ENCODE measurements at places on chromosomes 4 and X.
A peak's percentile ranks its signal among the peaks of the same experiment; 100 is the strongest.

DNA sequence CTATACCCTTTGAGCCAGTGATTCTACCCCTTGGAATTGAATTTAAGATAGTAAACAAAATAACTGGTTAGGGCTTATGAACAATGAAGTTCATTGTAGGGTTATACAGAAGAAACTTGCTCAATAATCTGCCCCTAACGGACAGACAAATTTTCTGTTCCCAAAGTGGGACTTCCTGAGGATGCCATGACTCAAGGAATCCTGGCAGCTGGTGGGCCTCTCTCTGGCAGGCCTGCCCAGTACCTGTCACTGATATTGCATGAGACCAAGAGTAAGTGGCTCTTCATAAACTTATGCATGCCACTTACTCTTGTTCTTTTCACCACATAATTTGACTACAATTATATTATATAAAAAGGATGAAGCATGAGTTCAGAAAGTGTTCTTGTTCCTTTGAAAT, 41.5 kb downstream of the GPRIN3 start:
- no peak for DNase-seq

DNA sequence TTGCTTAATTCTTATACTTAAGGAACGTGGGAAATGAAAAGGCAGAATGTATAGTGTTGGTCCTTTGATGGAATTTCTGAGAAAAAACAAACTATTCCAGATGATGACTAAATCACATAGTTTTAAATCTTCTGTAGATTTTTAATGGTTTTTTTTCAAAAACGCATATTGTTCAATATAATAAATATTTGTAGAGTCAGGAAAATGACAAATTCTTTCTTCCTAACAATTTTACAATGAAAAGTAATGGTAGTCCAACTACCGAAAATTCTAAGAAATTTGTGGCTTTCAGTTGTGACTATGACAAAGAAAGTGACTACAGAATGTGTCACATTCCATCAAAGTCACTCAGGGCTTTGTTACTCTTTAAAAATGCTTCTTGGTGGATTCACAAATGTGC, 164.8 kb upstream of the PITX2 start:
- DNase-seq = no peak

GRCh38 chr4:112213091-112213490, 18.5 kb upstream of the AP1AR start:
- DNase-seq = no peak

- DNase-seq = no peak
Measured at GRCh38 chrX:79176028-79176427, 31.5 kb downstream of the GPR174 start.

DNA sequence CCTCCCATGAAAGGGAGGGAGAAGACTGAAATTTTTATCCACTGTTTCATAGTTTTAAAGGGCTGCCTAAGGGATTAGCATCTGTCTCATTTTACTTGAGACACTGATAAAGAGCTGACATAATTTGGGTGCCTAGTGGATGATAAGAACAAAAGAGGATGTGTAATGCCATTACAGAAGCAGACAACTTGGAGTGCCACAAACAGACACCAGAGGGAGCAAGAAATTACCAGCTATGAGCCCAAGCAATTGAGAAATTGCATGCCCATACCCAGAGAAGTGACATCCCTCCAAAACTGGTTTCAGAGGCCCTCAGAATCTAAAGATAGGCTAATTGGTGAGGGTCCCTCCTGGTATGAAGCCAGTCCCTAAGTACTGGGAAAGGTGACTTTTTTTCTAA, 38.5 kb upstream of the POU3F4 start:
- DNase-seq = no peak

- no peak for DNase-seq
Measured at GRCh38 chrX:25069209-25069608, 53.4 kb upstream of the ARX start.

- no peak for DNase-seq
Measured at GRCh38 chr4:7807351-7807921, 132.2 kb downstream of the AFAP1 start.

- DNase-seq = no peak
Measured at GRCh38 chr4:38641811-38642210, 22.2 kb upstream of the KLF3 start.

- no peak for DNase-seq
Measured at GRCh38 chr4:155085843-155086530, 122.4 kb upstream of the NPY2R start.

DNA sequence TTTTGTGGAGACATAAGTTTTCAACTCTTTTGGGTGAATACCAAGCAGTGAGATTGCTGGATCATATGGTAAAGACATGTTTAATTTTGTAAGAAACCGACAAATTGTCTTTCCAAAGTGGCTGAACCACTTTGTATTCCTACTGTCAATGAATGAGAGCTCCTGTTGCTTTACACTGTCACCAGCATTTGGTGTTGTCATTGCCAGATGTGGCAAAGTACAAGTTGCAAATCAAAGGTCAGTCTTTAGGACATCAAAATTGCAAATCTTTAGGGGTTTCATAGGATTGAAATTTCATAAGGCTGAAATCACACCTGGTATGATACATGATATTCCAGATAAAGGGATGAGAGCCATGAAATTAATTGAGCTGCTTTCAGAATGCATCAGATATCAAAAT, 67.7 kb upstream of the ELOVL6 start:
- DNase-seq = no peak

GRCh38 chr4:119286377-119287002, 35.4 kb downstream of the FABP2 start:
- DNase-seq = no peak

DNA sequence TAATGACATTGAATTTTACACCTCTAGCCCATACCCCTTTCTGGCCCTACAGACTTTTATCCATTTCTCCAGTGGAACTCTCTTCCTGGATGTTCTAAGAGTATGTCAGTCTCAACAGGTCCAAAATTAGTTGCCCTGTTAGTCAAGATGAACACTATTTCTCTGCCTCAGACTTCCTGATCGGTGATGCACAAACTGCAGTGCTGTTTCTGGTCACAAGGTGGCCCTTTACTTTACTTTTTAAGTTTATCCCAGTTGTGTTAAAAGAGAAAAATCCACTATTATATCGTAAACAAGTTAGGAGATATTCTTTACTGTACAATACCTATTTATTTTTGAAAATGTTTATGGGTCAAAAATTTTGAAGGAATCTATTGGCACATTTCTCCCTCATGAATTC, 13.1 kb downstream of the TCEAL7 start:
- no peak for DNase-seq

GRCh38 chrX:45598861-45599260, 398.2 kb upstream of the DIPK2B start:
- no peak for DNase-seq

- no peak for DNase-seq
Measured at GRCh38 chrX:126300401-126300800, 134.3 kb upstream of the DCAF12L2 start.

GRCh38 chr4:112523764-112524505, 8.0 kb upstream of the NEUROG2 start:
- DNase-seq = peak; percentile 70

DNA sequence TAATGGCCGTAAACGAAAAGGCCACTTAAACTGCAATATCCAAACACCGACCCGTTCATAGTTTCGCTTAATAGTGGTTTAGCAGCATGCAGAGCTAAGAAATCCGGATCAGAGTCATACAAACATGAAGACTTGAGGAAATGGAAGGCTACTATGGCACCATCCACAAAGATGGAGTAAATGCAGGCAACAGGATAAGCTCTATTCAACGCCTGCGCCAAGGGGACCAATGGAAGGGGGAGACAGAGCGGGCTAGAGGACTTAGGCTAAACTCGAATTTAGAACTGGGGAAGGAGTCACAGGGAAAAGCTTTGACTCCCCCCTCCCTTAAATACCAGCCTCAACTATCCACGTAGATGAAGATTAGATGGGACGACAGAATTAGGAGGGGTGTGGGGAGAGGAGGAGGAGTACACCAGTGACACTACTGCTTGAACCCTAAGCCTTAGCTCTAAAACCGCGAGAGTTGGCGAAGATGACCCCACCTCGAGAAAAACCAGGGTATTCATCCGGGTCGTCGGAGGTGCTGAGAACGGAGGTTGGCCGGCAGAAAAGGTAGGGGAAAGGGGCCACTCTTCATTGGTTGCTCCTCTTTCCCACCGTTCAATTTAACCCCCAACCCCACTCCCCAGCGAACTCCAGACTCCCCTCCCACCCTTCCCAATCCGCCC, 3.5 kb downstream of the HUWE1 start:
- DNase-seq = no peak

DNA sequence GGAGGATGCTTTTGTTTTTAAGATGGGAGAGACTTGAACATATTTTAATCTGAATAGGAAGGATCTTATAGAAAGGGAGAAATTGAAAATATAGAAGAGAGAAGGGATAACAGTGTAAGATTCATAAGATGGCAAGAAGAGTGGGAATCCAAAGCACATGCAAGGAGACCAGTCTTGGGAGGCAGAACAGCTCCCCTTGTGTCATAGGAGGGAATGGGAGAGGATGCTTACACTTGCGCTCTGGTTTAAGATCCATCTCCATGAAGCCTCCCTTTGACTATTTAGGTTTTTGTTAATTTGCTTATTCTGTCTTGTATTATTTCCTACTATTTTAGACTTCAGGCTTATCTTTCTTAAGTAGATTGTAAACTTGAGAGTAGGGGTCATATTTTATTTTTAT, 42.7 kb downstream of the KIF4A start:
- DNase-seq = no peak

GRCh38 chr4:121765971-121766538, 1.1 kb upstream of the SMIM43 start:
- DNase-seq = no peak

GRCh38 chr4:15294202-15294601, 133.6 kb upstream of the C1QTNF7 start:
- no peak for DNase-seq

- no peak for DNase-seq
Measured at GRCh38 chr4:73762409-73762808, 22.0 kb downstream of the CXCL8 start.

- no peak for DNase-seq
Measured at GRCh38 chr4:142579443-142579842, 266.7 kb downstream of the INPP4B start.

DNA sequence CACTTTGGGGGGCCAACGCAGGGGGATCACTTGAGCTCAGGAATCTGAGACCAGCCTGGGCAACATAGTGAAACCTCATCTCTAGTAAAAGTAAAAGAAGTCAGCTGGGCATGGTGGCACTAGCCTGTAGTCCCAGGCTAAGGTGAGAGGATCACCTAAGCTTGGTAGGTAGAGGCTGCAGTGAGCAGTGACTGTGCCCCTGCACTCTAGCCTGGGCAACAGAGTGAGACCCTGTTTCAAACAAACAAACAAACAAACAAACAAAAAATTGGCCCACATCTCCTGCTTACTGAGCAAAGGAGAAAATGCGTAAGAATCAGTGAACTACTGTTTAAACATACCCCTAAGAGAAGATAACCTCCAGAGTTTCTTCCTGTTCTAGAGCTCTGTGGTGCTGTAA, 85.3 kb downstream of the FRYL start:
- no peak for DNase-seq

DNA sequence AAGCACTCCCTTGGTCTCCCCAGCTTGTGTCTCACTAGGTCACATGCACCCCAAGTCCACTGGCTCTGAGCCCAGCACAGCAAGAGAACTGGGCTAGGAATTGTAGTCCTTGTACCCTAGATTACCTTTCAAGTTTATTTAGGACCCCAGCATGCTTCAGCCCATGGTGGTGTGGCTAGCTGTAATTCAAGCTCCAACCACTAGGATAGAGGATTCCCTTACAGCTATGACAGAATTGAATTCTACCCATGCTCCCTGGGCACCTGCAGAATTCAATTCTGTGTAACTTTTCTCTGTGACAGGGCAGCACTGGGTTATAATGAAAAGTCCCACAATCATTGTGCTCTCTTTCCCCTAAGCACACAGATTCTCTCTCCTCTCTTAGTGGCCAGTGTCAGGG, 253.8 kb upstream of the DMD start:
- no peak for DNase-seq

DNA sequence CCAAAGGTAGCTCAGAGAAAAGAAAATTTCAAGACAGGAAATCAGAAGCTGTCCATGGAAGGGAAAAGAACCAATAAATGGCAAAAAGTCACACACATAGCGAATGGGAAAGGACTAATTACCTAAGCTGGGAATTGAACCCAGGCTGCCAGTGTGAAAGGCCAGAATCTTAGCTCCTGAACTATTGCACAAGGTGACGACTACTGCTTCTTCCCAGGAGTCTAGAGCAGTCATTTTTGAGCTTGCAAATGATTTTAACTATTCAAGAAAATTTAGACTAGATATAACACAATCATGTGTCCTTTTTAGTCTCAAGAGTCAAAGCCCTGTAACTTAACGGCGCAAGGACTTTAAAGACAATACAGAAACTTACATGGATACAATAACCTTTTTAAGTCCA, 34.1 kb upstream of the ZNF81 start:
- no peak for DNase-seq

DNA sequence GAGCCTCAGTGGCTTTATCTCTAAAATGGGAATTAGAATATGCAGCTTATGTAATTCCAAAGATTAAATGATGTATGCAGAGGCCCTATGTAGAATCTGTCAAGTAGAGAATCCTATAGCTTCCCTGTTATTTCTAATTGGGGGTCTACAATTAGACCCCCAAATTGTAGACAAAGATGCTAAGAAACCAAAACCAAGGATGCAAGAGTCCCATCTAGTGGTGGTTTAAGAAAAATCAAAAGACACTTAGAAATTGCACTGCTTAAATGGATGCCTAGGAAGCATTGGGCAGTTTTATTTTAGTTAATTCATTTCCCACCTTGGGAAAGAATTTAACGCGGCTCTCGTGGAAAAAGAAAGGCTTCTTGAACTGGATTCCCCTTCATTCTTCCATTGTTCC, 115.2 kb downstream of the GABRA2 start:
- no peak for DNase-seq

- no peak for DNase-seq
Measured at GRCh38 chrX:100658941-100659381, 15.0 kb downstream of the SRPX2 start.

GRCh38 chr4:6109842-6110560, 90.3 kb downstream of the JAKMIP1 start:
- no peak for DNase-seq

DNA sequence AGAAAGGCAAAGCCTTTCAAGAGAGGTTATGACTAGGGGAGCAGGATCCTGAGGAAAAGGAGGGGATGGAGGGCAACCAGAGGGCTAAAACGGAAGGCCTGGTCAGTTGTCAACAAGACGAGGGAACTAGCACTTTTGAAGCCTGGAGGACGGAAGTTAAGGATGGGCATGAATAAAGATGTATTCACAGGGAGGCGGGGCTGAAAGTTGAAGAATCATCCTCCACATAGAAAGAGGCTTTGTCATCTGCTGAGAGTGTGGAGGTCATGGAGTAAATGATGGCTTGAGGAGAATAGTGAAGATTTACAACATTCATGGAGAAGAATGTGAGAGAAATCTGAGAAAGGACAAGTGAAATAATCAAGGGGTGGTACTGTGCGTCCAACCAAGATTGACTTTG, 137.5 kb downstream of the MAGEB17 start:
- DNase-seq = no peak

- DNase-seq = no peak
Measured at GRCh38 chrX:110941906-110942305, 146.3 kb upstream of the CHRDL1 start.

All from activated CD8-positive, alpha-beta memory T cell treated with anti-CD3 and anti-CD28 coated beads for 48 hours (primary cell).